ENCODE measurements at places on chromosomes 11 and 22.

DNA sequence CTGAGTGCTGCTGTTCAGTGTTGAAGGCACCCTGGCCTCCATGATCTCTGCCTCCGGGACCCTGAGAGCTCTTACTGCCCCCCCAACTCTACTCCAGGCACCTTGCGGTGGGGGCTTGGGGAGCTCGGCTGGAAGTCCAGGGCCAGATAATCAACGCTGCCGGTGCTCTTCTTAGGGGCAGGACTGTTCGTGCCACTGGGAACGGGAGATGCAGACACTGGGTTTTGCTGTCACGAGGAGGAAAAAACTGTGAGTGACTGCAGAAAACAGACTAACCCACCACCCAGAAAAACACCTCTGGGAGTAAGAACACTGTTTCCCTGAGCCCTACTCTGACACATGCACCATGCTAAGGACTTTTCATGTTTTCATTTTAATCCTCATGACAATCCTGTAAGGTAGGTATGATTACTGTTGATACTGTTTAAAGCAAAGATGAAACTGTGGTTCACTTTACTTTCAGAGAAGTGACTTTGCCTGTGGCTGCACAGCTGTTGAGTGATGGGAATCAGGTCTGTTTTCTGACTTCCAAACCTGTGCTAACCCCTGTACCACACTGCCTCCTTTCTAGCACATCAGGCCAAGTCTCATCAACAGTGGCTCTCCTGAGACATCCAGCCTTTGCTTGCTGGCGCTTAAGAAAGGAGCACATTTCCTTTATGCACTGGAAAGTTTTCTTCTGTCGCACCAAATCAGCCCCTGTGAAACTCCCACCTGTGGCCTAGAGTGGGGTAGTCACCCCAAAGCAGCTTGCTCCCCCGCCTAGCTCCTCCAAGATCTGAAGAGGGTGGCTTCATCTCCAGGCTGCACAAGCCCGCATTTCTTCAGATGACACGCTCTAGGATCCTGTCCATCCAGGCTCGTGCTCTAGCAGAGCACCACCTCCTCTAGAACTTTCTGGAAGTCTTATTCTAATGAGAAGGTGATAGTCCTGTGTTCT is 31.8 kb downstream of the USP35 start:
- DNase-seq: no peak

DNA sequence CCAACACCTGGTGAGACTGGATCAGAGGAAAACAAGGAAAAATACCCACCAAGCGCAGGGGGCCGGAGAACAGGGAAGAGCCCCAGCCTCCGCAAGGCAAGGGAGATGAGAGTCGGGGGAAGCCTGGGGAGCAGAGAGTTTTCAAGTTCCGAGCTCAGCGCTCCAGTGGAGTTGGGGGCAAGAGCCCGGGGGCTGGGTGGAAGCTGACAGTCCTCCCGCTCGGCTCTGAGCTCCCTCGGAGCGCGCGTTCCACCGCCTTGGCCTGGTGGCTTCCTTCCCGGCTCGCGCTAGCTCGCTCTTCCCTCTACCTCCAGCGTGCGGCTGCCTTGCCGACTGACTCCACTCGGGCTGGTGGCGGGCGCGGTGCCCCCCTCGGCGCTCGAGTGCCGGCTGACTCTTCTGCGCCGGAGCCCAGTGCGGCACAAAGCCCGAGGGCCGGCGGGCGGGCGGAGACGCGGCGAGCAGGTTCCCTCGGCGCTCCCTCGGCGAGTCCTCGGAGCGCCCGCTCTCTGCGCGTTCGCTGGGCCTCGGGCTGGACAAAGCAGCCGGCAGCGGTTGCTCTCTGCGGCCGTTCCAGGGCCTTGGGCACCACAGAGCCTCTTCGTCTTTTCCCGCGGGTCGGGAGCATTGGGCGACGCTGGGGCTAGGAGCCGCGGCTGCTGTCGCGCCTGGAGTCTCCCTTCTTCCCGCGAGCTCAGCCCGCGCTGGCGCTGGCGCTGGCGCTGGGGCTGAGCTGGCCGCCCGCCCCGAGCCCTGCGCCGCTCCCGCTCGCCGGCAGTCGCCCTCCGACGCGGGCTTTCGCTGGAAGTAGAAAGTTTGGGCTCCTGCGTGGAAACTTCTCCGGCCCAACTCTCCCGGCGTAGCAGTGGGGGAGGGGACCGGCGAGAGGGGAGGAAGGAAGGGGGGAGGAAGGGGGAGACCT is 1.0 kb downstream of the PAX6 start:
- no peak for DNase-seq

DNA sequence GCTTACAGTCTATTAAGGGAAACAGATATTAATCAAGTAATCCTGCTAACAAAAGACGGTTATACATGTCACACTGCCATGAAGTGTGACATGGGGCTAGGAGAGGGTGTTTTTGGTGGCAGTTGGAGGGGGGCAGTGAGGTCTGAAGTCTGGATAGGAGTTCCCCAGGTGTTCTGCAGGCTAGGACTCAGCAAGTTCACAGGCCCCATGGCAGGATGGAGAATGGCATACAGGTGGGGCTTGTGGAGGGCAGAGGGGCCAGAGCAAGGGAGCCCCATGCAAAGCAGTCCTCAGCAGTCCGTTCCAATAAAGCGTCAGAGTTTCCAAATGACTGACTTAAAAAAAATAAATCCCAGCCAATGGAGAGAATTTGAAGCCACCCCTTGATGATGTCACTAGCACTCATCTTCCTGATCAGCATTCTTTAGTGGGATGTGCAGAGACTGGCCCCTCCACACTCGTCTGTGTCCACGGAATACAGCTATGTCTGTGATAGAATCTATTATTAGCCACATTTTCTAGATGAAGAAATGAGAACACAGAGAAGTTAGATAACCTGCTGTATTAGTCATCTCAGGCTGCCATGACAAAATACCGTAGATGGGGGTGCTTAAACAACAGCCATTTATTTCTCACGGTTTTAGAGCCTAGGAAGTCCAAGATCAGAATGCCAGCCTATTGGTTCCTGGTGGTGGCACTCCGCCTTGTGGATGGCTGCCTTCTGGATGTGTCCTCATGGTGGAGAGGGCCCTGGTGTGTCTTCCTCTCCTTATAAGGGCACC is 32.6 kb downstream of the PRDM11 start:
- DNase-seq: no peak

DNA sequence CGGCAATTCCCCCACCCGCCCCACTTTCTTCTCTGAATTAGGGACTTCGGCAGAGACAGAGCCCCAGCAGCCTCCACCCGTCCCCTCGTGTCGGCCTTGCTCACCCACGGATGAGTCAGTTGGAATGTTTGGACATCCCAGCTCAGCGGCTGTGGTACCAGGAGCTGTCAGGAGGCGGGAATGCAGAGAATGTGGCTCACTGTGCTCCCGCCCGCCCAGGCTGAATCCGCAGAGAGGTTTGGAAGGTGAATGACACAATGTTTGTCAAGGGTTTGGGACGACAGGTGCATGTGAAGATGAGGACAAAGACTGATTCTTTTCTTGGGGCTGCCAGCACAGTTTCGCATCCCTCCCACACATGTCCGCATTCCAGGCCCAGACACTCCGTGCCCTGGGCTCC is 39.6 kb downstream of the LIF start:
- no peak for DNase-seq

GRCh38 chr11:9315078-9315688 is 790 bp upstream of the TMEM41B start:
- DNase-seq: no peak

DNA sequence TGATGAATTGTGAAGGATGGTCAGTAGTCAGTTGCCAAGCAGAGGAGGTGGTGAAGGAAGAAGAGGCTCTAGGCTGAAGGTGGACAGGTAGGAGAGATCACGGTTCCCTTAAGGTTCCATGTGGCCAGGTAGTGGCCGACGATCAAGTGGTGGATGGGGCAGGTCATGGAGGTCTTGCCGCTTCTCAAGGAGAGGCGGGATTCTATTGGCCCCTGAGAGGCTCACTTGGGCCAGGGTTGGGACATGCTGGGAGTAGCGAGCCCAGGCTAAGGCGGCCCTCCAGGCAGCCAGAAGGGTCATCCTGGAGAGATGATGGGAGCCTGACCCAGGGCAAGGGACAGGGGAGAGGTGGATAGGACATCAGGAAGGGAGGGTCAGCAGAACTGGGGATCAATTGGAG is 20.9 kb upstream of the TMPRSS4 start:
- no peak for DNase-seq

GRCh38 chr11:71302534-71302909 is 50.1 kb upstream of the SHANK2 start:
- DNase-seq: no peak

GRCh38 chr11:2561696-2562581 is 117.1 kb downstream of the KCNQ1 start:
- no peak for DNase-seq

DNA sequence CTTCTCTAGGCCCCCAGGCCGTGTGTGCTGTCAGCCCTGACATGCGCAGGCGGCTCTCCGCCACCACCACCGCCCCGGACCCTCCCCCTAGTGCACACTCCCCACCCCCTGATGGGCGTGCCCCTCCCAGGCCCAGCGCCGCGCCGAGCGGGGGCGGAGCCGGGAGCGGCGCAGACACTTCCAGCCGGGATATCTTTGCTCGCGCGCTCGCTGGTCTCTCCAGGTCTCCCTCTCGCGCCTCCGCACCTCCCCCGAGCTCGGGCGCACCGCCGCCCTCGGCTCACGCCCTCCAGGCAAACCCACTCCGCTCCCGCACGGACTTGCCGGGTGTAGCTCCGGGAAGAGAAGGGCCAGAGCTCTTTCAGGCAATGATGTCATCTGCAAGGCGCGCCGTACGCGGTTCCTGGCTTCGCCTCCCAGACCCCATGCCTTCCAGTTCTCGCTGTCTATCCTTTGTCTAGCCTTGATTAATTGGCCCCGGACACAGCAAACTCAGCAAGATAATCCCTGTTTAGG is at the start of gene SCN3B:
Gene SCN3B (minus strand): TSS at position 59 of the 516 bp plus-strand sequence. CDS start 823 bp downstream, outside the sequence.
- peak; percentile 68 for DNase-seq

DNA sequence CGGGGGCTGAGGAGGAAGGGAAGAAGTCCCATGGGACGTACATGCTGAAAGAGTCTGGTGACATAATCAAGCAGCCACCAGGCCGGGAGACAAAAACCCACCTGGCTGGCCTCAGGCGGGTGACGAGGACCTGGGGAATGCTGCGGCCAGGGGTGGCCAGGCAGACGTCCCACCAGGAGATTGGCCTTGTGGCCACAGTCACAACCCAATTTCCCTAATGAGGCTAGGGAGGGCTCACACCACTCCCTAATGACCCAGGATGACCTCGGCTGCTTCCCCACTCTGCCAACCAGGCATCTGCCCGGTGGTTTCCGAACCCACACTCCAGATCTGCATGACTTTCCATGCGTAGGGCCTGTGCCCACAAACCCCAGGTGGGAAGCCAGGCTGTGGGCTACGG is 66.9 kb downstream of the SCUBE1 start:
- no peak for DNase-seq

GRCh38 chr11:108616549-108616948 is 23.0 kb upstream of the EXPH5 start:
- no peak for DNase-seq

DNA sequence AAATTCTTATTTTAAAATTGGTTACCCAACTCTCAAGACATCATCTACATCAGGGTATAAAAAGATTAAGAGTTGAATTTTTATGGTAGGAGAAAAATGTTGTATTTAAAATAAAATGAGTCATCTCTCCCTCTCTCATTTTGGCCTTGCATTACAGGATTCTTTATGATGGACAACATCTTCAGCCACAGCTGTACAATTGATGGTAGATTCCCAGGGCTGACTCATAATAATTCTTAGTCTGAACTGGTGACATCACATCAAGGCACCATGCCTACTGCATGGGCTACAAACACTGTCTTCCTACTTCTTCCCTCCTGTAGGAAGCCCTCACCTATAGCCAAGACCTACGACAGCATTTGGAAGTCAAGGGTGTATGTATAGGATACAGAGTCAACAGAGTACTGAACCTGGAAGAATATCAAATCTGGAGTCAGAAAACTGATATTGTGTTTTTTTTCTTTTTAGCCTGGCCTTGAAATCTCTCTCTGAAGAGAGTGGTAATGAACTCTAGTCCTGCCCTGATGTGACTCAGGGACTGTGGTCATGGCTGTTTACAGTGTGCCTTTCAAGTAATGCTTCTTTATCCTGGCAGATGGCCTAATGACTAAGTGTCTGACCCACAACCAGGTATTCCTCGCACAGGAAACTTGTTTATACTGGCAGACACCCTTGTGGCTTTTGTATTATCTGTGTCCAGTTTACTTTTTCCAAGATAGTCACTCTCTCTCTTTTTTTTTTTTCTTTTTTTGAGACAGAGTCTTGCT is 32.5 kb downstream of the MRGPRX2 start:
- DNase-seq: no peak

DNA sequence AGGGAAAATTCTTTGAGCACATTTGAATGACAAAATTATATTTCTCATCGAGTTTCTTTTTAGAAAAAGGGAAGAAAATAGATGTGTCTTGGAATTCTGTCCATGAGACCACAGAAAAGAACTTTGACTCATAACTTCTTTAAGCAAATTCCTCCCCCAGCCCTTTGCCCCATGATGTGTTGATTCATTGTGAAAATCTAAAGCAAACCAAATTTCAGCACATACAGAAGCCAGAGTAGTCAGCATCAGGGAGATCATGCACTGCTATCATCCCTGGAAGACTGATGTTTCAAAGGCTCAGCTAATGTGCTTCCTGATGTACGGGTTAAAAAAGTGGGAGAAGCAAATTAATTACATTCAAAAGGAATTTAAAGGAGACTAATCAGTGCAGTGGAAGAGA is 159.7 kb downstream of the FAT3 start:
- DNase-seq: no peak

DNA sequence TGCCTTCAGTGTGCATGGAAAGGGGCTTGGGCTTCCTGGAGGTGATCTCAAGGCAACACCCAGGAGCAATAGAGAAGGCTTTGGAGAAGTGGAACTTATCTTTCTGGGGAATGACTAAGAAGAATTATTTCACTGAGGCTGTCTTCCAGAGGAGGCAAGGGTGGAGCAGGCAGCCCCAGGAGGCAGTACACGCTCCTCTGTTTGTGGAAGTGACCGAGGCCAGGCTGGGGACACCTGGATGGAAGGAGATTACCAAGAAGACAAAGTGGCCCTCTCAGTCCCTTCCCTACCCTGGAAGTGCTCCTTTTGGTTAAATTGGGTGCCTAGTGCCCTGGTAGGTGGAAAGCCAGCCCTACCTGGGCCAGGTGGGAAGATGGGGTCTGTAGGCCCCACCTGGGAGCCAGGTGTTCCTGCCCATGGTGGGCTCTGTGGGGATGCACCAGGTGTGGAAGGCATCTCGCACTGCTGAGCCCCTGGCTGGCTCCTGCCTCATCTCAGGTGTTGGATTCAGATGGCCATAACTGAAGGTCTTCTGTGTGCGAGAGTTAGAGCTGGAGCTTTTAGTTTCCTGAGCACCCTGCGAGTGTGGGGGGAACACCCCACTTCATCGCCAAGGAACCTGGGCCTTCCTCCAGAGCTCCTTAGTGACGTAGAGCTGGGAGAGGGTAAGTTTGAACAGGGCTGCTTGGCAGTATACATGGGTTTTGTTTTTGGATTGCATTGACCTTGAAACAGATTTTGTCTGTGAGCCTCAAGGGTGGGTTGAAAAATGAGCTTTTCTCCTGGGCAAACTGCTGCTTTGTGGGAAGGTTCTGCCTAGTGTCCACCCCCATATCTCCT is 46.1 kb downstream of the MICAL2 start:
- DNase-seq: no peak

- no peak for DNase-seq
Measured at GRCh38 chr22:20033045-20033706, 12.3 kb downstream of the TANGO2 start.

Measured in progenitor cell of endocrine pancreas (in vitro differentiated cells).